ENCODE measurements at places on chromosomes 16 and 17. TPM values are rescaled to one million over a fixed set of nuclear protein-coding genes. Genes with fewer than 3 reads are reported as not detected.

DNA sequence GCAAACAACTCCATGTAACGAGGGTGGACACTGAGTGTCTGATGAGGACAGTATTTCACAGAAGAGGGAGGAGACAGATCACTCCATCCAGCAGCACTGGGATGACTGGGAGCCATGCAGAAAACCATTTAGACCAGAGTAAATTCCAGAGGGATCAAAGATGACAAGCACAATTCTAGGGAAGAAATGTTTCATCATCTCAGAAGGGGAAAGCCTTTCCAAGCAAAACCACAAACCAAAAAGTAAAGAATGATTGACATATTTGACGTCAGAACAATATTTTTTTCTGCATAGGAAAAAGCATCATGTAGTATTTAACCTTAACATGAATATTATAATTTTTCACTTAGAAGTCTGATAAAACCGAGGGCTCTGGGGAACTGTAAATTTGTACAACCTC lies 4.8 kb downstream of the DNASE1 start:
- H3K4me3 ChIP-seq: no peak overlapping the region
- H3K36me3 ChIP-seq: peaks cover 9% of the 10 kb centered on the region
- no peaks in the 10 kb centered on the region for H3K27me3 ChIP-seq
- no peaks in the 10 kb centered on the region for H3K4me1 ChIP-seq

Gene FBXO39
- not detected for total RNA-seq

- H3K4me3 ChIP-seq: no peak overlapping the region
- no peaks in the 10 kb centered on the region for H3K27me3 ChIP-seq
- no peak for DNase-seq
- H3K27ac ChIP-seq: no peak overlapping the region
- H3K4me1 ChIP-seq: no peaks in the 10 kb centered on the region
Measured at GRCh38 chr17:48523010-48523409, 7.8 kb downstream of the HOXB1 start.

- DNase-seq: no peak
- H3K27me3 ChIP-seq: no peaks in the 10 kb centered on the region
- H3K4me3 ChIP-seq: no peak overlapping the region
- H3K4me1 ChIP-seq: no peaks in the 10 kb centered on the region
- no peak overlapping the region for H3K27ac ChIP-seq
- H3K36me3 ChIP-seq: no peaks in the 10 kb centered on the region
Measured at GRCh38 chr16:89371968-89372634, 118.3 kb downstream of the ANKRD11 start.

GRCh38 chr17:38538906-38539305 lies 66.8 kb downstream of the SRCIN1 start:
- no peak overlapping the region for H3K27ac ChIP-seq
- H3K4me3 ChIP-seq: no peak overlapping the region
- no peaks in the 10 kb centered on the region for H3K36me3 ChIP-seq
- no peaks in the 10 kb centered on the region for H3K27me3 ChIP-seq

Gene ZNF267
- 24.9 TPM for total RNA-seq

DNA sequence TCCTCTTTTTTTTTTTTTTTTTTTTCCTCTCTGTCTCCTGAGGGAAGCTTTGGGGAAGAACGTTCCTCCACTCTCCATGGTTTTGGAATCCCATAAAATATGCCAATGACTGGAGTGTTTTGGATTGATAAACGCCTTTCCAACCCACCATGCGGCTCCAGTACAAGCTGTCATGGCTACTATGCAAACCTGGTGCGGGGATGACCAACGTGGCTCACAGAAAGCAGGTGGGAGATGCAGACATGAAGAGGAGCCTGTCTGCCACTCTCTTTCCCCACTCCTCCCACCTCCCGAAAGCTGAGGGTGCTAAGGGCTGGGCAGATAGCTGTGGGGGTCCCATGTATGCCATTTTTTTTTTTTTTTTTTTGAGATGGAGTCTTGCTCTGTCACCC lies 69.9 kb upstream of the SEC14L1 start:
- DNase-seq: no peak
- H3K4me3 ChIP-seq: no peak overlapping the region

DNA sequence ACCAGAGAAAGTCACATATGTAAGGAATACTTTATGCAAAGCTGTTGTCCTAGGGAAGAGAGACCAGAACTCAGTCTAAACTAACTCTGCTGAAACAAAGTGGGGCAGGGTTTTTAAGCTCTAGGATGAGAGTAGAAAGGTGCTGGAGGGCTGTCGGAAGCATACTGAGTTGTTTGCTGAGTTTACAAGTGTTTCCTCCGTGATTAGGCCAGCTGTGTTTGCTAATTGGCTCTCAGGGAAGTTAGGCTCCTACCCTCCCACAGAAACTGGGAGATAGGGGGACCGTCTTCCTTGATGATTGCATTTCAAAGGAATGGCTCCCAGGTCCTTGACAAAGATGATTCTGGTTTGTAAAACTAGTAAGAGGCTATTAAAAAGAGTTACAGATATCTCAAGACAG lies 24.4 kb upstream of the CRYM start:
- DNase-seq: no peak
- no peaks in the 10 kb centered on the region for H3K27me3 ChIP-seq
- H3K4me3 ChIP-seq: no peak overlapping the region
- peak overlapping the region; percentile 22 for H3K27ac ChIP-seq
- no peaks in the 10 kb centered on the region for H3K4me1 ChIP-seq

Gene KRTAP1-1
- not detected for total RNA-seq

DNA sequence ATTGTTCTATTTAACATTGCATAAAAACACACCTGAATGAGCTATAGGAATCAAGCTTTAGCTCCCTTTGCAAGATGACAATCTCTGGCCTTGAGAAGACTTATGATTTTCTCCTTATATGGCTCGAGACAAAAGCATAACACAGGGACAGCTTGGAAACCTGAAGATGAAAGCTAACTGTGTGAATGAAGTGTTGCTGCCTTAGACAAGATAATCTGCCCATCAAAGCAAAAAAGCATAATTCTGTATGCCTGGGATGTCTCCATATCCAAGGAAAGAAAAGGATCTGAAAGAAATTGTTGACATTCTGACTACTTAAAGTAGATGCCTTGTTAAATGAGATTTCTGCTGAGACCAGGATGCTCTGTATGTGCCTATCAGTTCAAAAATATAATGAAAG lies 526.7 kb upstream of the TOM1L1 start:
- no peaks in the 10 kb centered on the region for H3K36me3 ChIP-seq
- no peak overlapping the region for H3K27ac ChIP-seq
- H3K4me1 ChIP-seq: no peaks in the 10 kb centered on the region
- no peak for DNase-seq

DNA sequence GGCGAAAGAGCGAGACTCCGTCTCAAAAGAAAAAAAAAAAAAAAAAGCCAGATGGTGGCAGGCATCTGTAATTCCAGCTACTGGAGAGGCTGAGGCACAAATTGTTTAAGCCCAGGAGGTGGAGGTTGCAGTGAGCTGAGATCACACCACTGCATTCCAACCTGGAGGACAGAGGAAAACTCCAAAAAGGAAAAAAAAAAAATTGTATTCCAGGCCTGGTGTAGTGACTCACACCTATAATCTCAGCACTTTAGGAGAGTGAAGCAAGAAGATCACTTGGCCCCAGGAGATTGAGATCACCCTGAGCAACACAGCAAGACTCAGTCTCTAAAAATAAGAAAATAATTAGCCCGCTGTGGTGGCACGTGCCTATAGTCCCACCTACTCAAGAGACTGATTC lies 20.1 kb downstream of the HBQ1 start:
- no peak for DNase-seq
- H3K36me3 ChIP-seq: peaks cover 9% of the 10 kb centered on the region
- H3K4me1 ChIP-seq: no peaks in the 10 kb centered on the region
- H3K27me3 ChIP-seq: no peaks in the 10 kb centered on the region
- H3K27ac ChIP-seq: no peak overlapping the region
- no peak overlapping the region for H3K4me3 ChIP-seq

- peaks cover 21% of the 10 kb centered on the region for H3K36me3 ChIP-seq
- no peaks in the 10 kb centered on the region for H3K27me3 ChIP-seq
- no peak overlapping the region for H3K4me3 ChIP-seq
- H3K27ac ChIP-seq: no peak overlapping the region
- DNase-seq: no peak
Measured at GRCh38 chr16:88719267-88719932, 13.1 kb downstream of the CTU2 start.

DNA sequence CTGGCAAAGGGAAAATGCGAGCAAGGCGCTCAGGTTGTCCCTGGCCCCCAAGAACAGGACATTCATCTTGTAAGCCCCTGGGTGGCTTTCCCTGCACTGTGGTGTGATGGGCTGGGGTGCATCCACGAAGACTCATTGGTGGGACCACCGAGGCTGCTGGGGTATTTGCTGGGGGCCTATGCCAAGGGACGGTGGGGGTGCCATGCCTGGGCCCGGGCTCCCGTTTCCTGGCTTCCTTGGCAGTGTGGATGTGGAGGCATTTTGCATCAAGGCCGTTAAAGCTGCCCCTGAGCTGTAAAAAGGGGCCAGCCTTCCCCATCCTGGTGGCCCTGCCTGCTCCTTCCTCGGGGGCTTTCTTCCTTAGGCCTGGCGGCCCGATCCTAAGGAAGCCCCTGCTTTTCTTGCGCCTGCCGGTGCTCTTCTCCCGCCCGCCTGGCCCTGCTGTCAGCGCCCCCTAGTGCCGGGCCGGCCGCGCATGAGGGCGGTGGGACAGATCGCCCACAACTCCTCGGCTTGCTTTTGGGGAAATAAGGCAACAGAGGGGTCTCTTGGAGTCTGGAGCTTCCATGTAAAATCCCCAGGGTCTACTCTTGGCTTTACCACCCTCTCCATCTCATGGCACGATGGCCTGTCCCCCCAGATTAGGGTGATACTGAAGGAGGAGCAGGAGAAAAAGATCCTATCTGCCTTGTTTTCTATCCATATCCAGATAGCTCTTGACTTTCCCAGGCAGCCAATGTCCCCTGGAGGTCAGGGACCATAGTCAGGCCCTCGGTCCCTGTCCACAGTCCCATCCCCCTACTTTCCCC lies 9.8 kb upstream of the TBX2 start:
- H3K4me3 ChIP-seq: no peak overlapping the region
- H3K36me3 ChIP-seq: no peaks in the 10 kb centered on the region
- peak overlapping the region; percentile 8 for H3K27ac ChIP-seq
- no peak for DNase-seq
- no peaks in the 10 kb centered on the region for H3K27me3 ChIP-seq
- H3K4me1 ChIP-seq: no peaks in the 10 kb centered on the region

Gene C16orf78
- total RNA-seq: not detected

- no peak overlapping the region for H3K4me3 ChIP-seq
- H3K27me3 ChIP-seq: no peaks in the 10 kb centered on the region
- no peak overlapping the region for H3K27ac ChIP-seq
Measured at GRCh38 chr16:6189216-6189615, 1091.6 kb upstream of the EEF2KMT start.

- H3K36me3 ChIP-seq: no peaks in the 10 kb centered on the region
- H3K4me1 ChIP-seq: no peaks in the 10 kb centered on the region
- DNase-seq: no peak
- no peak overlapping the region for H3K4me3 ChIP-seq
Measured at GRCh38 chr16:64455275-64455674, 666.6 kb downstream of the CDH11 start.

Gene PYY
- total RNA-seq: 0.98 TPM

Gene SOX8
- 6.6 TPM for total RNA-seq

Gene AGRP
- total RNA-seq: not detected

- no peaks in the 10 kb centered on the region for H3K27me3 ChIP-seq
- H3K4me3 ChIP-seq: no peak overlapping the region
- DNase-seq: no peak
- no peak overlapping the region for H3K27ac ChIP-seq
Measured at GRCh38 chr16:24645739-24646645, 83.5 kb upstream of the TNRC6A start.

Gene RAB26
- not detected for total RNA-seq

Measured in breast epithelium (tissue), 4 donors.